ENCODE measurements at places on chromosomes 3 and 15.

DNA sequence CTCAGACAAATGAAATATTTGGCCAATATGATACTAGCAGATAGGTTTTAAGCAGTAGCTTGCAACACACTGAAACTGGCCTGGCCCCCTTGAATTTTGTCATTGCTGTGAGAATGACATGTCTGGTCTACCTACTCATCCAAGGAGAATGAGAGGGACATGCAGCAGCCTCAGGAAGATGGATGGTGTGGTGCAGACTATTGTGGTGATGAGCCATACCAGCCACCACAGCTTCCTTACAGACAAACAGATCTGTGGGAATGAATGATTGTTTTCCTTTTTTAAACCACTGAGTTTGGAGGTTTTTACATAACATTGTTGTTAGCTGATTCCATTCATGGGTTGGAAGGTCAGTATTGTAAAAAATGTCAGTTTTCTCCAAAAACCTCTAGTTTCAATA, 133.7 kb upstream of the POU1F1 start:
- no peak for DNase-seq

DNA sequence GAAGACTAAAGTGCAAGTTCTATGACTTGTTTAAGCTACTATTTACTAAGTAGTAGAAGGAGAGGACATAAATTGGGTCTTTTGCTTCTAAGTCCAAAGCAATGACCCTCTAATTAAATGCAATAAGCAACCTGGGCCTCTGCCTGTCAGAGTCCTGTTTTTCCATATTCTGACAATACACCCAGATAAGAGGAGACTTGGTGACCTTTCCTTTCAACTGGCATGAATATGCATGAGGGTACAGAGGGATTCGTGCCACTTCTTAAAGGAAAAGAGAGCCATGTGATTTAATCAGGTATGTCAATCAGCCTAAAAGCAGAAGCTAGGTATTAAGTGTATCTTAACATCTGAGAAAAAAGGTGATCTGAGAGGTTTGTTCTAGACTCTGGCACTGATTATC, 50.7 kb upstream of the FGF7 start:
- no peak for DNase-seq

DNA sequence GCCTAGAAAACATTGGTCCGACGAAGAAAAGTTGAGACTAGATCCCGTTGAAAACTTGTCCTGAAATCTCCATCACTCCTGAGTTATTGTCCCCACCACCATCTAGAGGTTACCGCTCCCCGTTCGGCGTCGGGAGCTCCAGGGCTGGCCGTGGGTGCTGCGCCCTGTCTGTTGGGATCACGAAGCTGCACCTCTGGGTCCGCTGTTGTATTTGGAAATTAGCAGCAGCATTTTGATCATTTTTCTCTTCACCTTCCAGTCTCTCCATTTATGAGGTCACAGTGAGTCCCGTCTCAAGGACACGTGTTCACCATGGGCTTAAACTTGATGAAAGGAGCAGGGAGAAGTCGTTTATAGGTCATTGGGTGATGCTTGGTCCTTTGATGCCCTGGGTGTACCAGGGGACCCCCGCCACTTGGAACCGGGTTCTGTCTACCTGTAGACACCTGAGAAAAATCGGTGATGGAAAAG, 565 bp downstream of the MANF start:
- DNase-seq: no peak

DNA sequence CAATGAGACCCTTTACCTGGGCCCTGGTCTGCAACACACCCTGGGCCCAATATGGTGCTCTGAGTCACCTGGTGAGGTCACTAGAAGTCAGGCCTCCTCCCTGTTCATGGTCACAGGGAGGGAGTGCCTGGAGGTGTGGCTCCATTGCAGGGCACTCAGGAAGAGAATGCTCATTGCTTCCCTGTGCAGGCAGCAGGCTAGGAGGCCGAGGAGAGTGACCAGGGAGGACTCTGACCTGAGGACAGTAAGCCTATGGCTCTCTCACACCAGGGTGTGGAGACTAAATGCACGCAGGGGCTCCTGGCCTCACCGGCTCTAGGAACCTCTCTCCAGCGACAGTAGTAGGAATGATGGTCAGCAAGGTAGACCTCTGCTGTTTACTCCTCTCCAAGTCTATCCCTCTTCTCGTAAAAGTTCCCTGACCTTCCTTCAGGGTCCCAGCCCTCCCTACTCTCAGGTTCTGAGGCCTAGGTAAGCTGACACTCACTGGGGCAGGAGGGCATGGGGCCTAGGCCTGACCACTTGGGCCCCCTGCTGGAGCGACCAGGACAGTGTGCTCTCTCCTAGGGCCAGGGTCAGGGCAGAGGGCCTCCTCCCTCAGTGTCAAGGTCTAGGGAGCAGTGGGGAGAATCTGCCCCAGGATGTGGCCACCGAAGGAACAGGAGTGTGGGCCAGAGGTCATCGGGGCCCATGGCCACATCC, 9.6 kb upstream of the SLCO2A1 start:
- no peak for DNase-seq

DNA sequence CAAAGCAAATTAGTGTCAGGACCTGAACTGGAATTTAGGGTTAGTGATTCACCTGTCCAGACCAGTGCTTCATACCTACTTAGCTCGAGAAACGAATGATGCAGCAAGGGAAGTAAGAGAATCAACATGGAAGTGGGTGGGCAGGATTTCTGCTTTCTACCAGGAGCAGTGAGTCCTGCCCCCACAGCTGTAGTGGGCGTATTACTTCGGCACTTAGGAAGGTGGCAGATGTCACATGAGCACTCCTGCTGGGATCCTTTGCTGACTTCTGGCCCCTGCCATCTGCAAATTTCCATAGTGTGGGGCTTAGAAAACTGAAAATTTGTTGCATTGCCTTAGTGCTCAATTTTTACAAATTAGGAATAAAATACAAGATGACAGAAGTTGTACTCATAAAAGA, 31.2 kb downstream of the RYR3 start:
- DNase-seq: no peak

DNA sequence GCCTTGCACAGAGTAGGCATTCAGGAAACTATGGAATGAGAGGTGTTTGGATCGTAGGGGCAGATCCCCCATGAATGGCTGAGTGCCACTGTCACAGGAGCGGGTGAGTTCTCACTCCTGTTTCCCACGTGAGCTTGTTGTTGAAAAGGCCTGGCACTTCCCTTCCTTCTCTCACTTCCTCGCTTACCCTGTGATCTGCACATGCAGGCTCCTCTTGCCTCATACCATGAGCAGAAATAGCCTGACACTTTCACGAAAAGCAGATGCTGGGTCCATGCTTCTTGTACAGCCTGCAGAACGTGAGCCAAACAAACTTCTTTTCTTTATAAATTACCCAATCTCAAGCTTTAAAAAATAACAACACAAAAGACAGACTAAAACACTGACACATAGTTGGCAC, 55.4 kb downstream of the AGBL1 start:
- no peak for DNase-seq

DNA sequence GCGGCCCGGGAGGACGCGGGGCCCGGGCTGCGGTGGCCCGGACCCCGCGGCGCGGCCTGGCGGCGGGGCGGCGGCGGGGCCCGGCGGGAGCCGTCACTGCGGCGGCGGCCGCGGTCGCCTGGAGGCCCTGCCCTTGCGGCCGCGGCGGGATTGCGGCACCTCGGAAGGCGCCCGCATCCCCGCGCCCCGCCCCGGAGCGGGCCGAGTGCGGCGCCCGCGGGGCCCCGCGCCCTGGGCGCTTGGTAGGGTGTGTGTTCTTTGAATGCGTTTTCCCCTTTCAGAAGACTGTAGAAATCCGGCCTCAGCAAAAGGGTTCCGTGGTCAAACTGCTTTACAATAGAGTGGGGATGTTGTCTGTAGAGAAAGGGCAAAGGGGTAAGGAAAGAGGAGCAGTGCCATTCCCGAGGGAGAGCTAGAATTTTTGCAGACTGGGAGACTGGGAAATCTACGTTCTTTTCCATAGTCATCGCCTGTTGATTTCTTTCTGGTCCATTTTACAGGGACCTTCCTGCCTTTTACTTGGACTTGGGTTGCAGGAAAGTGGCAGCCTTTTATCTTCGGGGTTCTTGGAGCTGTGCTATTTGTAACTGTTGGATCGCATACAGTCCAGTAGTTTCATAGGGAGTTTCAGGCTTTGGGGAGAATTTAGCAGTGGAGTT, 630 bp downstream of the SNRK start:
- no peak for DNase-seq

- DNase-seq: no peak
Measured at GRCh38 chr3:69791919-69792399, 52.7 kb downstream of the MITF start.

DNA sequence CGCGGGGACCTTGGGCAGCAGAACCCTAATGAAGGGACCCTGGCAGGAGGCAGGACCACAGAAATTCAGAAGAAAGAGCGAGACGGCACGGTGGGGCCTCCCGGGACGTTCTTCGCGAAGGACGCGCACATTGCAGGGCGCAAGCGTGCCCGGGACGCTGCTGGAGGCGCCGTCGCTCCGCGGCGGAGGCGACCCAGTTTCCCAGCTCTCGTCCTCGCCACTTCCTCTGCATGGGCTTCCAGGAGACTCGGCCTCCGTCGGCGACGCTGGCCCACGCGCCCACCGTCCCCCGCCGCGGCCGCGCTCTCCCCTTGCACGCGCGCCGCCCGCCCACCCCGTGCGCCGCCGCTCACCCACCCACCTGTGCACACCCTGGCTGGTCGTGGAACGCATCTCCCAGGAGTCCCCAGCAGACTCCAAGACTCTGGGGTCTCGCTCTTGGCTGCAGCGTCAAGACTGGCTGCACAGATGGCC, 31.8 kb upstream of the SMAD3 start:
- no peak for DNase-seq

GRCh38 chr15:63089260-63090043, 32.2 kb upstream of the LACTB start:
- DNase-seq: peak; percentile 54

DNA sequence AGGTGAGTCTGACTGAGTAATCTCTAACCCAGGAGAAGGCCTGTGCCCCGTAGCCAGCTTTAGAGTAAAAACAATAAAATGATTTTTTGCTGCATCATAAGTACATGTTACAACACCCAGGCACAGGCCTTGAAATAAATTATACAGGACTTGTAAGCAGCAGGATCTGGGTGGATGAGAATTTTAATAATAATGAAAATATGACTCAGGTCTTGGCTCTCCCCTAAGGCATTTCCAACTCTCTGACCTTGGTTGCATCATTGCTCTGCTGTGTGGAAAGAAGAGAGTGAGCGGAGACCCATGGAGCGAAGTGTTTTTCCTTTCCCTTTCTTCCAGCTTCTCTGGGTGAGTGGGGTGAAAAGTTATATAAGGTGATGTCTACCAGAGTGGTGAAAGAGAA, 44.6 kb downstream of the EOMES start:
- DNase-seq: no peak

All from NCI-H1694 (cell line).